Upper lobe of left lung (tissue), 6 donors: ENCODE measurements at places on chromosomes 2 and 18. TPM values are rescaled to one million over a fixed set of nuclear protein-coding genes. Genes with fewer than 3 reads are reported as not detected.

DNA sequence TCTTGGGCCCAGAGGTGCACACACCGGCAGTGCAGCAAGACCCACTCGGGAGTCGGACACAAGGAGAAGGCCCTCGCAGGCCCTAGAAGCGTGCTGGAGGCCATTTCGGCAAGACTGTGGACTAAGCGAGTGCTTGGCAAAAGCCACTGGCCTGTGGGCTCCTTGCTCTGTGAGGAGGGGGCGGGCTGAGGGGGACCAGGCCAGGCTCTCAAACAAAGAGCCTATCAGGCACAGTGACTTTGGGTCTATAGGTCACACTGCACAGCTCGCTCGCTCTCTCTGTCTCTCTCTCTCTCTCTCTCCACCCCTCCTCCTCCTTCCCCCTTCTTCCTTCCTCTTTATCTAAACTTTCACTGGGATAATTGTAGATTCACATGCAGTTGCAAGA lies 23.6 kb upstream of the ZCCHC2 start:
- no peak overlapping the region for H3K27ac ChIP-seq
- peak; percentile 33 for DNase-seq
- no peak overlapping the region for H3K4me3 ChIP-seq
- no peaks in the 10 kb centered on the region for H3K36me3 ChIP-seq
- H3K27me3 ChIP-seq = no peaks in the 10 kb centered on the region

DNA sequence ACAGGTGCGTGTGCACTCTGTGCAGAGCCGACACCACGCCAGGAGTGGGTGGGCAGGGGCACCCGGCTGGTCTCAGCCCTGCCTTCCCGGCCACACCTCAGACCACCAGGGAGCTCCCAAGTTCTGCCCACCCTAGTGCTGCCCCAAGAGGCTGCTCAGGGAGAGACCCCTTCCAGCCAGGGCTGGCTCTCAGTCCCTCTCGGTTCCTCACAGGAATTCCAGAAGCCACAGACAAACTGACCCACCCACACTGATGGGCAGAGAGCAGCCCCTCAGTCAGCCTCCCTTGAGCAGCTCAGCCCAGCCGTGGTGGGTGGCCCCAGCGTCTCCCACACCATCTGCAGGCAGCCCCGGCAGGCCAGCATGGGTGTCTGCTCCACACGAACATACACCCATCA lies 33.8 kb downstream of the GPC1 start:
- H3K36me3 ChIP-seq = no peaks in the 10 kb centered on the region
- H3K27me3 ChIP-seq = no peaks in the 10 kb centered on the region
- DNase-seq = no peak
- no peak overlapping the region for H3K4me3 ChIP-seq
- H3K4me1 ChIP-seq = no peaks in the 10 kb centered on the region

- H3K36me3 ChIP-seq = no peaks in the 10 kb centered on the region
- H3K27ac ChIP-seq = no peak overlapping the region
- no peaks in the 10 kb centered on the region for H3K27me3 ChIP-seq
- H3K4me3 ChIP-seq = no peak overlapping the region
Observed at GRCh38 chr2:138012082-138012481, 47.8 kb downstream of the HNMT start.

SCLY gene
- 11.6 TPM for total RNA-seq

MOGAT1 gene
- total RNA-seq = 1.6 TPM

DNA sequence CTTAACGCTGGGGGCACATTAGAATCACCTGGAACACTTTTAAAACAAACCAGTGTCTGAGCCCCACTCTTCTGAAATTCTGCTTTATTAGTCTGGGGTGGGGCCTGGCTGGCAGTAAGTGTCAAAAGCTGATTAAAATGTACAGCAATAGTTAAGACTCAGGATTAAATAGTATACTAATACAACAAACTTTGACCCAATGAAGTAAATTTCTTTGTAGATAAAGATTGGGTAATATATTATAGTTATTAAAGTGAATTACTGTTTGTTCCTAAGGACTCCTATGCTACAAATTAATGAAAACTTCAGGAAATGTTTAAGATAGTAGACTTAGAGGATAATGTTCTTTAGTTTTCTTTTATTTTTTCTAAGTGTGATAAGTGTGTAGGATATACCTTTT lies 160.9 kb downstream of the FAM124B start:
- no peak overlapping the region for H3K27ac ChIP-seq
- no peaks in the 10 kb centered on the region for H3K4me1 ChIP-seq
- DNase-seq = no peak
- H3K4me3 ChIP-seq = no peak overlapping the region
- no peaks in the 10 kb centered on the region for H3K36me3 ChIP-seq

GRCh38 chr2:144801766-144802165 lies 281.8 kb upstream of the ZEB2 start:
- no peak for DNase-seq
- no peaks in the 10 kb centered on the region for H3K27me3 ChIP-seq
- H3K27ac ChIP-seq = no peak overlapping the region
- H3K4me3 ChIP-seq = no peak overlapping the region
- H3K36me3 ChIP-seq = no peaks in the 10 kb centered on the region

DNA sequence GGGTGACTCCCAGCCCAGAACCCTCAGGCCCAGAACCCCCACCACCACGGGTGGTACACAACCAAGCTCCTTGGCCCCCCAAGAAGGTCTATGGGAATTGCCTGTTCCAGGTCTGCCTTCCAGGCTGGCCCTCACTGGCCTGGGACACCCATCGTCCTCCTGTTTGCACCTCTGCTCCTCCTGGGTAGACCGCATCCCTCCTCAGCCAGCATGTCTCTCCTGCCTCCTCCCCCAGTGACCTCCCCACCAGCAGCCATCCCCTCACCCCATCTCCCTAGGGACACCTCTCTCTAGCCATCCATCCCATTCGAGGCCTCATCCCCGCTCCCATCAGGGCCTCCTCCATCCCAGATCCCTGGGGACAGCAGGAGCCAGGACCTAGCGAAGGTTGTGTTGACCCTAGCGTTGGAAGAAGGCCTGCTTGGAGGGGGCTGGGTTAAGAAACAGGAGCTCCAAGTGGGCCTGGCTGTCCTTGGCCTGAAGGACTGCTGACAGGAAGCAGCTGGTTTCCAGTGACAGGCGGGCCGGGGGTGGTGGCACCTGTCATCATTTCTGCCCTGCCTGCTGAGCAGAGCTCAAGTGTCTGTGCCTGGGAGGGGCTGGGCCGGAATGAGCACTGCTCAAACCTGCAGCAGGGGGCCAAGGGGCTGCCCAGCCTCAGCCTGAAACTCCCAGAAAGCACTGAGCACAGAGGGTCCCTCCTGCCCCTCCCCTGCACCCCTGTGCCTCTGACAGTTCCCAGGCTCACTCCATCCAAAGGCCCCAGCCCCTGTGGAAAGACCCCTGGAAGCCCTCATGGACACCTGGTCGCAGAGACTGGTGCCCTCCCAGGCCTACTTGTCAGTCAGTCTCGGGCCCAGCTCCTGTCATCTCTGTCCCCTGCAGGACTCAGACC lies 96.0 kb upstream of the OTOS start:
- peak; percentile 36 for DNase-seq
- H3K27ac ChIP-seq = peak overlapping the region; percentile 69
- no peaks in the 10 kb centered on the region for H3K36me3 ChIP-seq
- H3K4me1 ChIP-seq = peaks cover 22% of the 10 kb centered on the region
- no peak overlapping the region for H3K4me3 ChIP-seq

DNA sequence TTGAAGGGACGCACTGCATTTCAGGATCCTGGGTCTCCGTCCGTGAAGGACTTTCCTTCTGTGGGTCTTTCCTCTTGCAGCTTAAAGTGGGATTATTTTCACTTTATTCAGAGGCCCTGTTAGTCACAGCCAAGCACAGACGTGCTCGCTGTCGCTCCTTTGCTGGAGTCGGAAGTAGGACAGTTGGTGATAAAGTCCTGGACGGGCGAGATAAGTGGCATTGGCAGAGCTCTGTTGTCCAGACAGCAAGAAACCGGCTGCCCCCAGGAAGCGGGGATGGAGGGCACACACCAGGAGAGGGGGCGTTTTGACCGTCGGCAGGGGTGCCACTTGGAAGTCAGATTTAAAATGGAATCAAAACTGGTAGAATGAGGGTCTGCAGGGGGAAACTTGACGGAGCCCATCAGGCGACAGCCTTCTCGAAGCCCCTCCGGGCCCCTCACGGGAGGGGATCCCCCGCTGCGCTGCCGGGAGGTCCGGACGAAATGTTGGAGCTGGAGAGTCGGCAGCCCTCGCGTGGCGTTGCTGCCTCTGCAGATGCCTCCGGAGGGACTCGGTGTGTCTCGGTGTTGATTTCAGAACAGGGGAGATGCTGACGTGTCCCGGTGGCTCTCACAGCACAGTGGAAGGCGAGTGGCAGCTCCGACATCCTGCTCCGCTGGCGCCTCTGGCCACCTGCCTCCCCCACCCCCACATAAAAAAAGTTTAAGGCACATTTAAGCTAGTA lies 124.2 kb downstream of the NFATC1 start:
- DNase-seq = no peak
- no peaks in the 10 kb centered on the region for H3K36me3 ChIP-seq
- peaks cover 25% of the 10 kb centered on the region for H3K4me1 ChIP-seq
- H3K27ac ChIP-seq = no peak overlapping the region
- H3K27me3 ChIP-seq = no peaks in the 10 kb centered on the region

PLEKHH2 gene
- 42.4 TPM for total RNA-seq

DNA sequence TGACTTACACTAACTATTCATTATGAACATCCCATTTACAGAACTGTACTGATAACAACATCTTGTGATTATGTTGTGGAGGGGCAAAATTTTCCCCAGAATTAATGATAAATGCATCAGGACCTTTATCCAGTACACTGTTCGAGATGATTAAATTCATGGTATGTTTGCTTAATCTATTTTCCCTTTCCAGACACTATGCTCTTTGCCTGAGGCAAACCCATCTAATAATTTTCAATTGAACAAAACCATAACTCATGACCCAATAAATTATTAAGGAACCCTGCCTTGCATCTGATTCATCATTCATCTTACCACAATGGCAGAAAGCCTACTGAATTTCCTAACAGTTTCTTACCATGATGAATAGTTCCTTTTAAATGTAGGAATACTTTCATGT lies 385.0 kb downstream of the DSEL start:
- no peak for DNase-seq
- no peak overlapping the region for H3K4me3 ChIP-seq
- no peaks in the 10 kb centered on the region for H3K27me3 ChIP-seq
- no peak overlapping the region for H3K27ac ChIP-seq
- H3K4me1 ChIP-seq = no peaks in the 10 kb centered on the region

- H3K4me1 ChIP-seq = peaks cover 23% of the 10 kb centered on the region
- no peak for DNase-seq
- H3K27ac ChIP-seq = no peak overlapping the region
- H3K4me3 ChIP-seq = no peak overlapping the region
- H3K27me3 ChIP-seq = no peaks in the 10 kb centered on the region
- H3K36me3 ChIP-seq = no peaks in the 10 kb centered on the region
Observed at GRCh38 chr2:8481463-8482009, 200.3 kb upstream of the ID2 start.

DNA sequence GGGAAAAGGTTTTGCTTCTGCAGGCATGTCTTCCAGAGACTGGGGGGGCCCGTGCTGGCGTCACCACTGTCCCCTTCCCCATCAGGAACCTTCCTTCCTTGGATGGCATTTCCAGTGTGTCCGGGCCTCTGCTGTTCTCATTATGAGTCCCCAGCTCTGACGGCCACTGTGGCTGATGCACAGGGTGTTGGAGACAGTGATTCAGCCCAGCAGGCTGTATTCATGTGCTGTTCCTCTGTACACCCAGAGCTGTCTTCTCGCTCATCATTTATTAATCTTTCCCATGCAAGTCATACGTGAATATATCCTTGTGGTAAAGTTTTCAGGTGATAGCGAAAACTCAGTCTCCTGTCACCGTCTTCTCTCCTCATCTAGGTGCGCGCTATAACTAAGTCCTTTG lies 57.7 kb downstream of the ASAP2 start:
- no peaks in the 10 kb centered on the region for H3K27me3 ChIP-seq
- no peak for DNase-seq
- no peaks in the 10 kb centered on the region for H3K36me3 ChIP-seq

DNA sequence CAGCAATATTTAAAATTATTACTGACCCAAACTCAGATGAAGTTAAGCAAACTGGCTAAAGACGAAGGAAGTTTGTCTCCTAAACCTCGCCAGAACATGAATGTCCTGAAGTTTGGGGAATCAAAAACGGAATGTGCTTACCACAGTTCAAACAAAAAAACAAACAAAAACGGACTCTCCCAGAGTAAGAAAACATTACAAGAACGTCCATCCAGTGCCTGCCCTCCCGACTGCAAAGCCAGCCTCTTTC lies 1.1 kb downstream of the KANSL1L start:
- no peak for DNase-seq
- H3K4me1 ChIP-seq = peaks cover 39% of the 10 kb centered on the region
- peak overlapping the region; percentile 100 for H3K27ac ChIP-seq
- no peaks in the 10 kb centered on the region for H3K27me3 ChIP-seq
- no peaks in the 10 kb centered on the region for H3K36me3 ChIP-seq
